ENCODE measurements at places on chromosomes 13 and 19.

GRCh38 chr13:40984668-40985366 is 34.3 kb downstream of the ELF1 start:
- DNase-seq = no peak

GRCh38 chr19:41925208-41926003 is 2.8 kb downstream of the ERFL start:
- no peak for DNase-seq

GRCh38 chr13:68078874-68079273 is 848.7 kb upstream of the PCDH9 start:
- DNase-seq = no peak

- DNase-seq = no peak
These were observed 283.8 kb downstream of the DCT start for GRCh38 chr13:94195715-94196114.

- no peak for DNase-seq
These were observed 24.3 kb upstream of the CEACAM21 start for GRCh38 chr19:41551711-41552110.

DNA sequence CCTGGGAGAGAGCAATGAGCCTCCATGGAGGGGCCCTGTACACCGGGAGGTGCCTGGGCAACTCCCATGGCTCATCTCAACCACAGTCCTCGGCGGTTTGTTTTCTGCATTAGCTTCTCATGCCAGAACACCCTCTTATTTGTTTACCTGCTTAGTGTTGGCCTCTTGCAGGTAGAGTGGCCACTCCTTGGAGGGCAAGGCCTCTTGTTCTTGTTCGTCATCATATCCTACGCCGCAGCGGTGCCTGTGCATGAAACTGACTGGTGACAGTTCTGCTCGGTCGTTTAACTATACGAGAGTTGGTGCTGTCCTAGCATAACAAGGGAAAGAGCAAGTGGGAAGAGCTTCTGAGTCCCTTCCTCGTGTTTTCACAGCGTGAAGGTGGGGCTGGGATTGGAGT is 40.5 kb upstream of the RNF113B start:
- DNase-seq = no peak

DNA sequence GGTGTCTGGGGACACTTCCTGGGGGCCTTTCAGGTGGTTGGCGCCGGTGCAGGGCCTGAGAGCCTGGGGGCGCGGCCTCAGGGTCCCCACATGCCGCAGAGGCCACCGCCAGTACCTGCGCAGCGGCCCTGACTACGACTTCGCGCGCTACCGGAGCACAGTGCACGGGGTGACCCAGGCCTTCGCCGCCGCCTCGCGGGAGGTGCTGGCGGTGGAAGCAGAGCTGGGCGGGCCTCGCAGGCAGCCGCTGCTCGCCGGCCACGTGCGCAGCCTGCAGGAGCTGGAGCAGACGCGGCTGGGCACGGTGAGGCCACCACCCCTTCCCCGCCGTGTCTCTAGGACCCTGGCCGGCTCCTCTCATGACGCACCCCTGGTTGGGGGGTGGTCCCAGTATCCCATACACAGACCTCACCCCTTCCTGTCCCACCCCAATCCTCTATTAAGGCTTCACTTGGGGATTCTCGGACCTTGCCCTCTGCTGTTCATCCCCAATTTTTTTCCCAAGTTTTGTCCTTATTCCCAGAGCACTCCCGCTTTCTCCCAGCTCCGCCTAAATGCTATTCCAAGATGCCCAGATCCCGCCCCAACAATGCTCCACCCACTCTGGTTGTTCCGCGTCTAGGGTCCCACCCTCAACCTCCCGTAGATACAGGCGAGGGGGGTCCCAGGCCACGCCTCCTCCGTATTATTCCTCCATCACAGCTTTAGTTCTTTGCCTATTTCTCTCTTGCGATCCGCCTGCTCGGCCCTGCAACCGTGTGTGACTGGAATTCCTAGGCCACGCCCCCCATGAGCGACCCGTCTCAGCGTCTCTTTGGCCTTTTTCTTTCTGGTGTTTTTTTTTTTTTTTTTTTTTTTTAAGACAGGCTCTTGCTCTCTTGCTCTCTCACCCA is 1.0 kb downstream of the REX1BD start:
- peak; percentile 92 for DNase-seq

DNA sequence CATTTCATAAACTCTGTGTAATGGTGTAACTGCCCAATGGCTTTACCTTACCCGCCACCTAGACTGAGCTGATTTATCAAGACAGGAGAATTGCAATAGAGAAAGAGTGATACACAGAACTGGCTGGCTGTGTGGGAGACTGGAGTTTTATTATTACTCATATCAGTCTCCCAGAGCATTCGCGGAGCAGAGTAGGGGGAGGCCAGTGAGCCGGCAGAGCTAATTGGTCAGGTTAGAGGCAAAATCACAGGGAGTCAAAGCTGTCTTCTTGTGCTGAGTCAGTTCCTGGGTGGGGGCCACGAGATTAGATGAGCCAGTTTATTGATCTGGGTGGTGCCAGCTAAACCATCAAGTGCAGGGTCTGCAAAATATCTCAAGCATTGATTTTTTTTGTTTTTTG is 23.4 kb upstream of the SLITRK1 start:
- no peak for DNase-seq

GRCh38 chr19:42424345-42424707 is 2.9 kb downstream of the LIPE start:
- DNase-seq = peak; percentile 52

DNA sequence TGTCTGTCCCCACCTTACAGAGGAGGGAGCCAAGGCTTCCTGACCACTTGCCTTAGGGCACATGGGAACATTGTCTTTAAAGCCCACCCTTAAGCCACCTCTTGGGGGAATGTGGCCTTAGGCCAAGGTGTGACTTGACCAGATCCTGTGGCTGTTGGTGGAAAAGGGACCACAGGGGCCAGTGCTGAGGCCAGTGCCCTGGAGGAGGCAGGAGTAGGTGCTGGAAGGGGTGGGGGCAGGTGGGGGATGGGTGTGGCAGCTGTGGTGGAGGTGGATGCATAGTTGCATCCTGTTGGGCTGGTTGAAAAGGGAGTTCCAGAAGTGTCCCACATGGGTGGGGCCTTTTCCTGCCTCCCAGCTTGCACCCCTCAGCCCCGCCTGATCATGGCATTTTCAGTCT is 44.8 kb downstream of the DNM2 start:
- peak; percentile 61 for DNase-seq

- DNase-seq = no peak
These were observed 17.9 kb upstream of the C2CD4C start for GRCh38 chr19:426725-427445.

DNA sequence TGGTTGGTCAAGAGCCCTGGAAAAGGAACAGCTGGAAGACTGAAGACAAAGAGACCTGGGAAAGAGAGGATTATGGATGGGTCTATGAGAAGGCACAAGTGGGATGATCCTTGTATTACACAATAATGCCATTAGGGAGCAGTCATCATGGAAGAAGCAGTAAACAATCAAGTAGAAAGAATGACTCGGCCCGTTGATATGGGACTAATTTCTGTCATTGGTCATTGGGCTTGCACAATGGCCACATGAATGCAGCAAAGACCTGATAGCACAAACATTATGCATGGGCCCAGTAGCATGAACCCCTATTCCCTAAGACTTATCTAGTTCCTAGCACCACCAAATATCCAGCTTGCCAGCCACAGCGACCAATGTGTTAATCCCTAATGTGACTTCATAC is 390.3 kb upstream of the ZNF507 start:
- DNase-seq = no peak

GRCh38 chr19:1824252-1824622 is 12.2 kb upstream of the ATP8B3 start:
- DNase-seq = no peak

DNA sequence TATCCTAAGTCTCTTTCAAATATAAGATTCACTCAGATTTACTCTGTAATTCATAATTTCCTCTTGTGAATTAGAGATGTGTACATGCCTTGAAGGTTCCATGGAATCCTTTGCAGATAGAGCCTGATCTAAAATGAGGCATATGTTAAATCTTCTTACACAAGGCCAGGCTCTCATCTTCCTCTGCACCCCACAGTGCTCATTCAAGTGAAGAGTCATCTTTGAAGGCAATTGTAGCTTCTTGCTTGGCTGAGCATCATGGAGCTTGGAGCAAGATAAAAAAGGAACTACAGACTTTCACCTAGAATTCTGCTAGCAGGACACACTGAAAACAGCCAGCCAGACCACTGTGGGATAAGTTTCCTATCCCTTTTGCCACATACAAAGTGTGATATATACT is 566.4 kb downstream of the PCDH9 start:
- no peak for DNase-seq

GRCh38 chr13:75607447-75607846 is 28.7 kb upstream of the LMO7 start:
- no peak for DNase-seq

DNA sequence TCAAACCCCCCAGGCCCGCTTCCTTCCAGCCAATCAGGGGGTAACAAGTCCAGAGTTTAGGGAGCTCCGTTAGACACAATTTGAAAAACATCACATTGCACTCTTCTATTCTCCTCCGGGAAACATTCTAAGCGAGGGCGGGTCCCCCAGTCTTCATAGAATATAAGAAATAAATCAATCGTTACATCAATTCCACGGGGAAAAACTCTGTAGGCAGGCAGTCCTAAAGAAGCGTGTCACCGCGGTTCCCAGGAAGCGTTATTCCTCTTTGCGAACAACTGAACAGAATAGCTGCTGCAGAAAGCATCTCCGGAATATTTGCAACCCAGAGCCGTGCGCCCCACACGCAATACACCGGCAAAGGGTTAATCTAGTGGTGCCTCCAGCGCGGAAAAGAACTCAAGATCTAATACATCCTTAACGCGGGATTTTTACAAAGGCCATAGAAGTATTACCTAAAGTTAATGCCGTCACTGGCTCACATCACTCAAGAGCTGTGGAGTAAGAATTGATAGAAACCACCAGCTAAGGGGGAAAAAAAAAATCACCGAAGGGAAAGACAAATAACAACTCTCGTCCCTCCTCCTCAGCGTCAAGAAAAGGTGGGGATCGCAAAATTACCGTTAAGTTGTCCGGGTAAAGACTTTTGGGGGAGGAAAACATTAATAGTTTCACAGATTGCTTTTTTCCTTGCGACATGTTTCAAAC is 65.1 kb downstream of the KCNRG start:
- peak; percentile 34 for DNase-seq

DNA sequence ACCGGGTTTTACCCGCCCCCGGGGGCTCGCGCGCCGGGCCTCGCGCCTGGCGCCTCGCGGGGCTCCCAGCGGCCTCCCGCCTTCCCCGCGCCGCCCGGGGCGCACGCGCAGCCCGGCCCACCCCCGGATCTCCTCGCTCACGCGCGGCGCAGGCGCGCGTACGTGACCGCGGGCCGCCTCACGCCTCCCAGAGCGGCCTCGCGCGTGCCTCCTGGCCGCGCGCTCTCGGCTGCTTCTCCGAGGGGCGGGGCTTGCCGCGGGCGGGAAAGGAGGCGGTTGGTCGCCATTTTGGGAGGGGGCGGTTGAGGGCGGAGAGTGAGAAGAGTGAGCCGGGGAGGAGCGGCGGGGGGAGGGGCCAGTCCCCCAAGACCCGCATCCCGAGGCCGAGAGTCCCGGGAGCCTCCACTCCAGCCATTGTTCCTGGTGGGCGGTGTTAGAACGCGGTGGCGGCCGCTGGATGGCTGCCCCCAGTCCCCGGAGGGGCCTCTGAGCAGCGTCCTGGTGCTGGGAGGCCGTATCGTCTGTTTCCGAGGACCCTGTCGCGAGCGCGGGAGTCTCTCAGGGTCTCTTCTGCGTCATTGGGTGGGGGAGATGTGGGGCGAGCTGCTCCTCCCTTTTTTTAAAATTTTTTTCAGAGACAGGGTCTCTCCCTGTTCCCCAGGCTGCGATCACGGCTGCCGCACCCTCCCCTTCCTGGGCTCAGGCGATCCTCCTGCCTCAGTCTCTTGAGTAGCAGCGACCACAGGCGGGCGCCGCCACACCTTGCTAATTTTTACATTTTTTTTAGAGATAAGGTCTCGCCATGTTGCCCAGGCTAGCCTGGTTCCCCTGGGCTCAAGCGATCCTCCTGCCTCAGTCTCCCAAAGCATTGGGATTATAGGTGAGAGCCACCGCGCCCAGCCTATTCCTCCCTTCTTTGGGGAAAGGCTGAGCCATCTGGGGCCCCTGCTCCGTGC is at the start of gene ZNF541:
ZNF541 (minus strand) TSS at position 78 of the 956 bp plus-strand sequence. CDS start 17,292 bp downstream, outside the sequence.
- peak; percentile 18 for DNase-seq
